ENCODE measurements at places on chromosomes 7 and 10.

- no peak for DNase-seq
Measured at GRCh38 chr10:33392706-33393105, 58.2 kb upstream of the NRP1 start.

DNA sequence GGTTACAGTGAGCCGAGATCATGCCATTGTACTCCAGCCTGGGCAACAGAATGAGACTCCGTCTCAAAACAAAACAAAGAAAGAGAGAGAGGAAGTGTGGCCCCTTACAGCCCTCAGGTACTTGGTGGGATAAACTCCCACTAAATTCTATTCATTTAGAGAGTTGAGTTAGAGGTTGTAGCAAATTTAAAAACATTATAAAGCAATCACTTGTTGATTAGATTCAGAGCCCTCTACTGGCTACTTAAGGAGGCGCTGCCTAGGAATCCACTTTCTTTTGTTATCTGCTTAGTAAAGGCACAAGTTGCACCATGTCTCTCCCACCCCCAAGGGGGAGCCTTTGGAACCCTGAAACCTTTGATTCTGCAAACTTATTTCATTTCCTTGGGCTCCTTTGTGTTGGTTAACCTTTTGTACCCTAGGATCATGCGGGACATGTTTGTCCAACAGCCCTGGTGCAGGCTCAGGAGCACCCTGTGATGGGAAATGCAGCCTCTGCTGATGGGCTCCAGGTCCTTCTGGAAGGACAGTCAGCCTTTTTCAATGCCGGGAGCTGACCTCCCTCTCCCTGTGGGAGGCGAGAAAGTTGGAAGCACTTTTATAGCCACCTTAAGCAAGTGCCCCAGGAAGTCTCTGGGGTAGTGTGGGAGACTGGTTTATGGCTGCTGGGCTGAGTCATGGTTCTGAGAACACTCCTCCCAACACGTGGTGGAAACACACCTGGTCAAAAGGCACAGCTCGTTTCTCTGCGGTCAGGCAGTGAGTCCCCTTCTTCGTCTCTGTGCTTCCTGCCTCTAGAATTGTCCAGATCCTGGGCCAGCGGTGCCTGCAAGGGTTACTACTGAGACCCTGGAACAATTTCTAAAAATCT lies 2.3 kb downstream of the HKDC1 start:
- peak; percentile 84 for DNase-seq

GRCh38 chr7:105773030-105773460 lies 103.4 kb downstream of the ATXN7L1 start:
- no peak for DNase-seq

- no peak for DNase-seq
Measured at GRCh38 chr7:56287429-56288138, 171.4 kb upstream of the NUPR2 start.

- DNase-seq = no peak
Measured at GRCh38 chr10:74585231-74586087, 240.9 kb upstream of the KAT6B start.

DNA sequence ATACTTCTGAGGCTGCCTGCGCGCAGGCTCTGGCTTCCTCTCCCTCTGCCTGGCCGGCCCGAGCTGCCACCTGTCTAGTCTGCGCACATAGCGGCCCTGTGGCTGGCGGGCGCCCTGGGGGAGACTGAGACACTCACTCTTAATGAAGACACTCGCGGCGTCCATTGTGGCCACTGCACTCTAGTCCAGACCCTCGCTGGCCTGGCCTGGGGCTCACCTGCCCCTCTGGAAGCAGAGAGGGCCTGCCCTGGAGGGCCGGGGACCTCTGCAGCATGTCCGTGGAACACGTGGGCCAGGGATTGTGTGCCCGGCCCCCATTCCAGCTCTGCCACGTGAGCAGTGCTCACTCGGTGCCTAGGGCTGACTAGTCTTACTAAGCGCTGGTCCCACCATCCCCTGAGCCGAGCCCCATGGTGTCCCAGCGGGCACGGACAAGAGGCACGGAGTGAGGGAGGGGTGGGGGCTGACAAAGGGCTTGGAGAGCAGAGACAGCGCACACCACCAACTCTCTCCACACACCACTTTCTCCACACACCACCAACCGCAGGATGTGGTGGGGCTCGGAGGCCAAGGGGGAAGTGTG lies 149.3 kb downstream of the ELFN1 start:
- DNase-seq = peak; percentile 30

- no peak for DNase-seq
Measured at GRCh38 chr10:69816521-69816920, 14.8 kb downstream of the COL13A1 start.

GRCh38 chr7:74287303-74288033 lies 1.7 kb upstream of the CLIP2 start:
- DNase-seq = no peak

- DNase-seq = no peak
Measured at GRCh38 chr7:140675726-140676125, 3.0 kb downstream of the ADCK2 start.

- DNase-seq = no peak
Measured at GRCh38 chr10:63064706-63065105, 68.4 kb upstream of the NRBF2 start.

DNA sequence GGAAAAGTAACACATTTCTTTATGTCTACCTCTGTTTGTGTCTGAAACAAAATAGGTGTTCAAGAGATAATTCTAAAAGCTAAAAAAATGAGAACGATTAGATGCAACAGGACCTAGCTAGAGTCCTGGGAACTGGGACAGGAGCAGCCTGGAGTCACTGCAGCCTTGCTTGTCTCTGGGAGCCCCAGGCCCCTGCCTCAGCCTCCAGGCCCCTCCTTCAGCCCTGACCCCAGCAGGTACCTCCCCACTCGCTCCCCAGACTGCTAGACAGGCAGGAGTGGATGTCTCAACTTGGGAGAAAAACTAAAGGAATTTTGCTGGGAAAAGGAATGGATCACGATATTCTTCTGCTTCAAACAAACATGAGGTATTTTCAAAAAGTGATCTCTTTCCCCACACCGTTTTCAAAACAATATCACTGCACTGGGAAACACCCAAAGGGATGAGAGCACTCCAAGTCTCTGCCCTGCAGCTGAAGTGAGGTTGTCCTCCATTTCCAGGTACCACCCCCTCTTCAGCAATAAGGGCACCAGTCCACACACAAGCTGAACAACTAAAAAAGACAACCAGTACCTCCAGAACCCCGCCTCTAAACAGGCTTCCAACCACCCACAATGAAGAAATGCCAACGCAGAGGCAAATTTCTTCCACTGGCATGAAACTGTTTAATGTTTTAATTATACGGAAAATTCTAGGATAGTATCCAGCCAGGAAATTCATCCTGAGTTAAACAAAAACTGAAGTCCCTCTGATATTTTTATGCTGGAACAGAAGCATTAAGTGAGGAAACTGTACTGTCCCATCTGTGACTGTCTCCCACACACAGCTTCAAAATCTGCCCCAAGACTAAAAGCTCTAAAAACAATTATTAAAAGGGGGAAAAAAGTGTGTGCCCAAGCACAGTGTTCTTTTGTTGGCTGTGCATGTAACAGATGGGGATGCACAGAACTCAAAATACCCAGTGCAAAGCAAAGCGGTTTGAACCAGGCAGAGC lies 47.2 kb downstream of the XPNPEP1 start:
- peak; percentile 10 for DNase-seq

DNA sequence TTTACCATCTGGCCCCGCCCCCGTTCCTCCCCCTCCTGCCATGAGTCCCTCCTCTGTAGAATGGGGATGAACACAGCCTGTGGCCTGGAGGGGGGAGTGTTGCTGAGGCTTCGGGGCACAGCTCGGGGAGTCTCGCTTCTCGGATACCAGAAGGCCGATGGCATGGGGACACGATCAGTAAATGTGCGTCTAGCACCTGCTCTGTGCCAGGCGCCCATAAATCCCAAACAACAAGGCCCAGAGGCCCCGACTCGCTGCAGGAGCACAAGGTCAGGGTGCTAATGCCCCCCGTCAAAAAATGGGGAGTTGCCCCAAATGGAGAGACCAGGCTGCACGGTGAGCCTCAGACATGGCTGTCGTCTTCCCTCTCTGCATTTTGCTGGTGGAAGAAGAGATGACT lies 40.7 kb downstream of the JAKMIP3 start:
- peak; percentile 30 for DNase-seq

- peak; percentile 72 for DNase-seq
Measured at GRCh38 chr7:74027683-74028320, at the start of gene ELN. ELN (plus strand) TSS chr7:74028173; CDS start chr7:74028188, 15 bp downstream.

GRCh38 chr10:52525761-52526160 lies 211.7 kb downstream of the DKK1 start:
- DNase-seq = no peak

DNA sequence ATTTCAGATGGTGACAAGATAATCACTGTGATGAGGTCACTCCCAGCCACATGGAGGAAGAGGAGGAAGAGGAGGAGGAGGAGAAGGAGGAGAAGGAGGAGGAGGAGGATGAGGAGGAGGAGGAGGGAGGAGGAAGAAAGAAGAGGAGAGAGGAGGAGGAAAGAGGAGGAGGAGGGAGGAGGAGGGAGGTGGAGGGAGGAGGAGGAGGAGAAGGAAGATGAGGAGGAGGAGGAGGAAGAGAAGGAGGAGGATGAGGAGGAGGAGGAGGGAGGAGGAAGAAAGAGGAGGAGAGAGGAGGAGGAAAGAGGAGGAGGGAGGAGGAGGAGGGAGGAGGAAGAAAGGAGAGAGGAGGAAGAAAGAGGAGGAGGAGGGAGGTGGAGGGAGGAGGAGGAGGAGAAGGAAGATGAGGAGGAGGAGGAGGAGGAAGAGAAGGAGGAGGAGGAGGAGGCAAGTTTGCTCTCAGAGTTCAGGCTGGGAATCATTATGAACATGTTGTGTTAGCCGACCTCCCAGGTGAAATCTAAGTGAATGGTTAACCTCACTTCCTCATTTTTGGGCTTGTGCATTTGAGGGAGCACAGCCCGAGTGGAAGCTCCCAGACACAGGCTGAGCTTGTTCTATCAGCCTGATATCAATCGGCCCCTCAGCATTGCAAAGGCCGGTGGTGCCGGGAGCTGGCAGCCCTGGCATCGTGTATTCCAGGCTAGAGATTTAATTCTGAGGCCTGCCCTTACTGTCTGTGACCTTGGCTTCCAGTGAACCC lies 236.2 kb upstream of the PITRM1 start:
- DNase-seq = no peak

GRCh38 chr10:103822800-103823199 lies 32.6 kb downstream of the SH3PXD2A start:
- DNase-seq = no peak

DNA sequence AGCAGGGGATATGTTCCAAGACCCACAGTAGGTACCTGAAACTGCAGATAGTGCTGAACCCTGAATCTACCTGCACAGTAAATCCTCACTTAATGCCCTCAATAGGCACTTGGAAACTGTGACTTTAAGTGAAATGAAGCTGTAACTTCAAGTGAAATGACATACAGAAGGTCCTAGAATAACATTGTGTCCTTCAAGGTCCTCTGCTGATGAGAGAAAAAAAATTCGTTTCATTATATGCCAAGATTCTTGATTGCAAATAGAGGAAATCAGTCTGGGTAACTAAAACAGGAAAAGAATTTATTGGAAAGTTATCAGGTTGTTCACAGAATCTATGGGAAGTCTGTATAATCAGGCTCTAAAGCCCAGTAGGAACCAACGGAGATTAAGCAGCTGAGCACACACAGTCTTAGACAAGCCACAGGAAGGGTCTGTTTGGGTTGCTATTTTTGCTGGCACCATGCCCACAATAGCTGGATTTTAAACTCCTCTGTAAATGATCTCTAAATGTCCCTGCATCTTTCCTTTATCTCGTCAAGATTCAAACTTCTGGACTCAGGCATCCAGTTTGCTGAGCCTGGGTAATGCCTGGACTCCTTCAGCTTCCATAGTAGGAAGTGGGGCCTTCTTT lies 57.5 kb downstream of the EXOC4 start:
- DNase-seq = no peak

DNA sequence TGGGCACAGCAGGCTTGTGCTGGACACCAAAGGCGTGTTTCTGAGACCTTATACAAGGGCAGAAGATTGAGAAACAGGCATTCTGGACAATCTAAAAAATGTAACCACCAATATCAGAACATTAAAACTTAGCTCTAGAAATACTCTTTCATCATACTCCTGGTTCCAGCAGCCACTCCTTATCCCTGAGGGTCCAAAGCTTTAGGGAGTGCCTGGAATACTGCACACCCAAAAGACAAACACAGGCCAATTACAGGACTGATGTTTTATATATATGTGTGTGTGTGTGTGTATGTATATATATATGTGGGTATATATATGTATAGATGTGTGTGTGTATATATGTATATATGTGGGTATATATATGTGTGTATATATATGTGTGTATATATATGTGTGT lies 39.6 kb downstream of the FAM171A1 start:
- no peak for DNase-seq

- no peak for DNase-seq
Measured at GRCh38 chr7:32532716-32533115, 37.4 kb downstream of the AVL9 start.

DNA sequence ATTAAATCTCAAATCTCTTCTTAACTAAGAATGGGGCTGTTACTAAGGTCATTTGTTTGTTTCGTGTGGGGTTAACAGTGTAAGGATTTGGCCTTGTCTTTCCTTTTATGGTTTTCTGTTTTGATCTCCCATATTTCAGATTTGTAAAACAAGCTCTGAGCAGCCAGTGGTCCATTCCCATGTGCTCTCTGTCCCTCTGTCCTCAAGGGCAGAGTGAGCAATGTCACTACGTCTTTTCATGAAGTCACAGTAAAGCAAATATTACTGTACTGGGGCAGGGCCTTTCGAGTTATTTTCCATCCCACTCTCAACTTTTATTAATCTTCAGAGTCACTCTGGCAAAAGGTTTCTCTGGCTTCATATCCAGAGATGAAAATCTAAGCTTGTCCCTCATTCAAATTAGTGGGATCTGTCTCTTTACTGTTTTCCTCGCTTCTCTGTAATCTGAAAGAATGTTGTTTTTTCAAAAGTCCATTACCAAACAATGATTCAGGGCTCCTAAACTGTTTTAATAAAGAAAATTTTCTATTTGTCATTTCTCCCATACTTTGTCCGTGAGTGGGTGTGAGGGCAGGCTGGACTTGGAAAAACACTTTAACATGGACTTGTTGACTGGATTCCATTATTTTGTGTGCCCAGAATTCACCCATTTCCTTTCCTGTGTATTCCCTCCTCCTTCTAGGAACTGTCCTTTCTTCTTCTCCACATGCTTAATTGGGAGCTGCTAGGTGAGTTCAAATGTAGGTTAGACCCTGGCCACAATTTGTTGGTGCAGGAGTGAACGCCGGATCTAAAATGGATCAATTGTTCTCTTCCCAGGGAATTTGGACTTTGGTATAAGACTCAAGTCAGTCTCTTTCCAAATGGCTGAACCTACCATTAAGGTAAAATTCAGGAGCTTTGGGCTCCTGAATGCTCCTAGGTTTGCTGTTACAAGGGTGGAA lies 42.1 kb upstream of the NAMPT start:
- no peak for DNase-seq

DNA sequence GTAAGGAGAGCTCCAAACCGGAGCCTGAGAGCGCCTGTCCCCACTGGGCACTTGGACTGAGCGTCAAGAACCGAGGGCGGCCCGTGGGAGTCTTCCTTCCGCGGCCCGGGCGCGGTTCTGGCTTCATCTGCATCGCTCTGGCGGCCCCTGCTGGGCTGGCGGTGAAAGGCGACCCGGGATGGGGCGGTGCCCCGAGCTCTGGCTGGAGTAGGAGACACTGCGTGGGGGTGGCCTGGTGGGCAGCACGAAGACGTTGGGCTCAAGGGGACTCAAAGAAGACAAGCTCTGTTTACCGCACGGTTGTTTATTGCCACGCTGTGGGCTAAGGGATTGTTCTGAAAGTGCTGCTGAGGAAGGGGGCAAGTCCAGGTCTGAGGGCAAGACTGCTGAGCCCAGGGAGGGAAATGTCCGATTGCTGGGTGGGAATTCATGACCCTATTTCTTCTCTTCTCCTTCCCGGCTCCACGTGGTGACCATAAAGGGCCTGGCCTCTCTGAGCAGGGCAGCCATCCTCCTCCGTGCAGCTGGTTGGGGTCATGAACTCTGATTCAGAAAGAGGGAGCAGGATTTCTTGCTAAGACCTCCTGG lies 29.8 kb downstream of the PLAU start:
- DNase-seq = peak; percentile 95
